ENCODE measurements at places on chromosomes 4 and X.

- no peak for DNase-seq
These were observed 902 bp downstream of the KLHL4 start for GRCh38 chrX:87518504-87518903.

DNA sequence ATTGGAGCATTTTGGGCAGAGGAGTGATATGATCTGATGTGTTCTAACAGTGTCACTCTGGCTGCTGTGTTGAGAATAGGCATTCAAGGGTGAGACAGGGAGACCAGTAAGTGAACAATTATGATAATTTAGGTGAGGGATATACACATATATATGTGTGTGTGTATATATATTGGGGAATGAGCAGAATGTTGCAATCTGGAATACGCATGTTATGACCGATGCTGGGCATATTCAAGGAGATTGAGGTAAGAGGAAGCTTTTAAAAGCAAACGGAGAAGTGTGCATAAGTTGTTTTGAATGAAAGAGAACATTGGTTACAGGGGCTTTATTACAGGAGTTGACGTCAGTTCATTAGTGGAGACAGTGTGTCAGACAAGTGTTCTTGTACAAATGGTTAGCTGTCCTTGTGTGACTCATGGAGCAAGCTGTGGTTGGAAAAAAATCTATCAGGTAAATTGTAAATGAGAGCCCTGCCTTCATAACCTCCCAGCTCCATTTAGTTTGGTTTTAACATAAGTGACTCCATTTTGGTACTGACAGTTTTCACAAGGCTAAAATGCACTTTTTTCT is 442.5 kb upstream of the LCORL start:
- no peak for DNase-seq

DNA sequence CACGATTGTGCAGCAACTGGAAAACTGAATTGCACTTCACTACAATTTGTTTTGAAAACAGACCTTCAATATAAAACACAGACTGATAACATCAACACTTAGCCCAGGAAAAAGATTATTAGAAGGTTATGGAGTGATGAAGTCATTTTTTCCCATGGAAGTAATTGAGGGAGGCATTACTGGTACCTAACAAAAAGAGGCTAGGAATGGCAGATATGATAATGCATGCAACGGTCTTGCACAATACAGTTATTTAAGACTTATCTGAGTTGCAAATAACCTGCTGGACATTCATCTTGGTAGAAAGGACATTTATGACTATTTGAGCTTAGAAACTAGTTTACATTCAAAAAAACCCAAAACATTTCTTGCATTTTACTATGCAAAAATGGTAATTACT is 1031.9 kb downstream of the FAT4 start:
- DNase-seq = no peak

- DNase-seq = no peak
These were observed 1249.9 kb upstream of the TENM3 start for GRCh38 chr4:180993244-180993836.

DNA sequence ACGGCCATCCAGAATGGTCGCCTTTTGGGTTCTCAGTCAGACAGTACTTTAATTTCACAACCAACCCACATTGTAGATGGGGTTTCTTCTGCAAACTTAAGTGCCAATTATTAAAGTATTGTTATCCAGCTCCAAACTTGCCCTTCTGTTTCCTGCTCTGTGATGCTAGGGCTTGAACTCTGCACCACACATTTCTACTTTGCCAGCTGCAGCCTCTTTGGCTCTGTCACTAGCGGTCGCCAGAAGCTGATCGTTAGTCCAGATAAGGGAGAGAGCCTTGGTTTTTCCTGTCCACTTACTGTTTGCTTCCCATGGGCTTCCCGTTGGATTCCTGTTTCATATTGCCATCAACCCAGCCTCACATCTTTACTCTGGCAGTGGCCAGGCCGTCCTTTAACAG is 196.6 kb downstream of the ASB9 start:
- DNase-seq = no peak

GRCh38 chr4:82865592-82865991 is 25.4 kb downstream of the SEC31A start:
- DNase-seq = no peak

- DNase-seq = no peak
These were observed 8.5 kb upstream of the LHFPL1 start for GRCh38 chrX:112688242-112688641.

GRCh38 chrX:25277574-25277973 is 261.8 kb upstream of the ARX start:
- no peak for DNase-seq

- no peak for DNase-seq
These were observed 682.9 kb upstream of the GALNTL6 start for GRCh38 chr4:171130256-171130801.

- no peak for DNase-seq
These were observed 814 bp upstream of the RBM47 start for GRCh38 chr4:40630335-40631021.

DNA sequence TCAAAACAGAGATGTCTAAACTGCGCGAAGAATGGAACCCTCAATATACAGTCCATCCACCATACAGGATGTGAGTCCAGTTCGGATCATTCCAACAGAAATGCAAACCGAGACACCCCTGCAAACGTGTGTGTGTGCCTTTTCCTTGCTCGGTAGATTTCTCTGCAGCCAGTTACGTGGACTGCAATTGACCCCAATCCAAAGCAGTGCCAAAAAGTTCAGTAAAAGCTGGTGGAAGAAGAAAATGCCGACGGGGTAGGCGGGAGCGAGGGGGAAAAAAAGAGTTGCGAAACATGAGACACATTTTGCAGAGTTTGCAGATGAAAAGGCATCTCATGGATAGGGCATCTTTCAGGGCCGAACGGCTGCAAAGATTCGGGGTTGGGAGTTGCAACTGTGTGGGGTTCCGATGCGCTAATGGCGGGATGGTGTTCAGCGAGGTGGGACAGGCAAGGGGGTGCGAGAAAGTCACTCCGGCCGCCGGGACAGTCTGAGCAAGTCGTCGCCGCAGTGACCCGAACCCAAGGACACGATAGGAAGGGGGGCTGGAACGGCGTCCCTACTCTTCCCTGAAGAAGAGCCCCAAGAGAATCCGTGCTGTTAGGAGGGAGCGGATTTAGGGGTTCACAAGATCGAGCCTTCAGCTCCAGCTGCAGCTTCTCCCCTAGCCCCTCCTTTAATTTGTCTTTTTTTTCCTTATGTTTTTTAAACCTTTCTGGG is 3.8 kb downstream of the PHOX2B start:
- DNase-seq = no peak

DNA sequence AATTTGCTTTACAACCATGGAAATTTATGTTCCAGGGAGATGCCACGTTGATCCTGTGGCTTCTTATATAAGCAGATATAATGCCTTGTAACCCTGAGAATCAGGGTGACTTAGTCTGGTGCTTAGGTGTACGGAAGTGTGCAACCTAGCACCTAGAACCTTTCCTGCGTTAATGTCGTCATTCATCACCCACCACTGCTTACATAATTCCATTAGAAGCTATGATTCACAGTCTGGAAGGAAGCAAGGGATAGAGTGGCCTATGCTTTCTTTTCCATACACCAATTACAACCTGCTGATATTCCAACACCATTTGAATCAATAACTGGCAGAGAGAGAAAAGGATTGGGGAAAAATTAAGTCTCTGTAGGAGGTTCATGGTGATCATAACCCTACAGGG is 17.3 kb upstream of the CXCL8 start:
- no peak for DNase-seq

DNA sequence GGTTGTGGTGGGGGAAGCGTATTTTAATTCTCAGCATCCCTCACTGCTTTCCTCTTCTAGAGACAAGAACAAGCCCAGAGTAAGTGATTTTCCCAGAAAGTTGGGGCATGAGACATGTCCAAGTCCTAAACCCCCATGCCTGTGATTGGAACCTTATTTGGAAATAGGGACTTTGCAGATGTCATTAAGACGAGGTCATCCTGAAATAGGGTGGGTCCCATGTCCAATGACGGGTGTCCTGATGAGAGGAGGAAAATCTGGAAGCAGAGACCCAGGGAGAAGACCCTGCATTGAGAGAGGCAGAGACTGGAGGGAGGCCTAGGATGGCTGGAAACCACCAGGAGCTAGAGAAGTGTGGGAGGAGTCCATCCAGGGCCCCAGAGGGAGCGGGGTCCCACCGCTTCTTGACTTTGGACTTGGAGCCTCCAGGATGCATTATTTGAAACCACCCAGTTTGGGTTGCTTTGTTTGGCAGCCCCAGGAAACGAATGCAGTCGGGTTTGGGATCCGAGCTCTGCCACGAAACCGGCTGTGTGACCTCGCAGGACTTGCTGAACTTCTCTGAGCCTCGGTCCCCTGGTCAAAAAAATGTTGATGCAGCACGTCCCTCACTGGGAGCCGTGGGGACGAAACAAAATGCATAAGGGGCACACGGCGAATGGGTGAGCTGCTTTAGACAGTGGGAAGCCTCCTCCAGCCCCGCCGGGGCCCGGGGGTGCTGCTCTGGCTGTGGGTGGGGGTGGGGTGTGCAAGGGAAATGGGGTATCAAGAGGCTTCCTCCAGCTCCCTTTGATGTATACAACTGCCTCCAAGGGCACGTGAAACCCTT is 113.9 kb downstream of the CPZ start:
- DNase-seq = no peak

- DNase-seq = no peak
These were observed 349.0 kb downstream of the PCDH7 start for GRCh38 chr4:31069151-31069550.

DNA sequence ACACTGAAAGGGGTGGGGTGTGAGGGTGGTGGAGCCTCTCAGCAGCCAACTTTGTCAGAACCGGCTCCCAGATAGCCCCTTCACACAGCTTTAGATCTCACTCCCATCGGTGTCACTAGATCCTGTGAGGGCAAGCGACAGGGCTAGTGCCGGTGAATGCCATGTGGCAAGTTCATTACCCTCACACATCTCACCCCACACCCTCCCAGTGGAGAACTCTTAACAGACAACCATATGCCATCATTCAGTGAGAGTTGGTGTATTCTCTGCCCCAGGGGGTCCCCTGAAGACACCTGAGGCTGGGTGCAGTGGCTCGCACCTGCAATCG is 15.3 kb downstream of the SEPTIN6 start:
- DNase-seq = no peak

GRCh38 chr4:3724319-3725231 is 41.6 kb upstream of the ADRA2C start:
- no peak for DNase-seq

DNA sequence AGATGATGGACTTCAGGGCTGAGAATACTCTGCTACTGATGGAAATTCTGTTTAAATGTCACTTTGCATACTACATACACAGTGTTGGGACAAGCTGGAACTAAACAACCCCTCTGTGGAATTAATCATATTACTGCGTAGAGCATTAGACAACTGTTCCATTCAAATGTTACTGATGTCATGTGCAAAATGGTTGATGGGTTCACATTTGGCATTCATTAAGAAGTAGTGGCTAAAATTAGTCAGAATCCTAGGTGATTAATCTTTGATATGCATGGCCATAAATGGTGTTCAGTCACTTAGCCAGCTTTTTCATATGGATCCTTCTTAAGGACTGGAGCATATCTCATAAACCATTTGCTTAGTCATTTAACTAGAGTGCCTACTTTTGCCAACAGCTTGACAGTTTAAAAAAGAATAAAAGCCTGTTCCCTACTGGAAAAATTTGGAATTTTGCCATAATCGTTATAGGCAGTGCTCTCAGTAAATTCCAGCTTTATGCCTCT is 105.2 kb downstream of the RNF150 start:
- no peak for DNase-seq

- DNase-seq = no peak
These were observed 21.4 kb upstream of the NOX1 start for GRCh38 chrX:100895365-100896075.

All from activated CD8-positive, alpha-beta memory T cell treated with anti-CD3 and anti-CD28 coated beads for 48 hours (primary cell).